A549 treated with RU486 at 1 μM for 4 hours (cell line): ENCODE measurements at places on chromosomes 3 and 15. TPM values are rescaled to one million over a fixed set of nuclear protein-coding genes. Genes with fewer than 3 reads are reported as not detected.

The CADPS gene
- total RNA-seq, result not detected in 5 replicates

The MOBP gene
- 0.05 to 0.20 TPM in 2 of 5 replicates, not detected in the others for total RNA-seq

The SPESP1 gene
- total RNA-seq, result not detected in 5 replicates

The NR2F2 gene
- 21.3 to 28.1 TPM (median 26.6 TPM) in 5 replicates for total RNA-seq

The CLEC3B gene
- total RNA-seq, result 0.25 TPM in 1 of 5 replicates, not detected in the others

The SUSD5 gene
- 1.9 to 3.7 TPM (median 3.5 TPM) in 5 replicates for total RNA-seq

The EHHADH gene
- 1.9 to 3.5 TPM (median 2.7 TPM) in 5 replicates for total RNA-seq
